ENCODE measurements at places on chromosomes 7 and 10.
A peak's percentile ranks its signal among the peaks of the same experiment; 100 is the strongest.

GRCh38 chr10:104099941-104100340 is 14.3 kb upstream of the COL17A1 start:
- DNase-seq = no peak

DNA sequence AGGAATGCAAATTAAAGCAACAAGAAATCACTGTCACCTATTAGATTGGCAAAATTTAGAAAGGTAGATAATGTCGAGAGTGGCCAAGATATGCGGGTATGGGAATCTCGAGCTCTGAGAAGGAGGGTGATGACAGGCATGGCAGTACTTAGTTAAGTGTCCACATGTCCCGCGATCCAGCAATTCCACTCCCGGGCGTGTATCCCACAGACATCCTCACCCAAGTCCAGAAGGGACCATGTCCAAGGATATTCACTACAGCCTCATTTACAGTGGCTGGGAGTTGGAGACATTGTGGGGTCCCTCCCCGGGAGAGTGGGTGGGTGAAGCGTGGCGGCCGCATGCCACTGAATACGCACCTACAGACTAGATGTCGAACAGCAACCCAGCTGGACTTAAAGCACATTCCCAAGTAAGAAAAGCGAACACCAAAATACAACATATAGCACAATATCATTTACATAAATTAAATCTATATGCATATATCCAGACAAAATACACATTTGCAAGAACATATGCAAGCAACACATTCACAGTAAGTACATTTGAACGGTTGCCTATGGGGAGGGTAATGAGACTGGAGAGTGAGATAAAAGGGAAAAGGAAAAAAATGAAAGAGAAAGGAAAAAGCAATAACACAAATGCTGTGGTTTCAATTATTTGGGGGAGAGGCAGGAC is 9.9 kb downstream of the KCNH2 start:
- no peak for DNase-seq

- DNase-seq = peak; percentile 68
Measured at GRCh38 chr10:15859906-15860691, at the start of gene MINDY3. Gene MINDY3 (minus strand): TSS chr10:15860507. CDS start chr10:15860299, 208 bp downstream.

DNA sequence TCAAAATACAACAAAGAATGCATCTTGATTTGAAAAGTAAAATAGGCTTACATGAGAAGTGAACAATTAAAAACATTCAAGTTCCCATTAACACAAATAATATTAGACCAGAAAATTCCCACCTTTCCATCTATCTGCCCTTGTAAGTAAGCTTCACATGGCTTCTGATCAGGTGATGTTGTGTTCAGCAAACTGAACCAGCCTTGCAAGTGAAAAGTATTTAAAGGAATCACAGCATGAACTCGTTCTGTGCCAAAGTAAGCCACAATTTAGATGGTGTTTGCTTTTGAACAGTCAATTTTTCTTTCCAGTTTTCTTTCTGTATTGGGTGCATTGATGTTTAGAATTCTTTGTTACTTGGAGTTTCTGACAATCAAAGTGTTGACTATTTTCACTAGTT is 347.9 kb downstream of the TNS3 start:
- no peak for DNase-seq

DNA sequence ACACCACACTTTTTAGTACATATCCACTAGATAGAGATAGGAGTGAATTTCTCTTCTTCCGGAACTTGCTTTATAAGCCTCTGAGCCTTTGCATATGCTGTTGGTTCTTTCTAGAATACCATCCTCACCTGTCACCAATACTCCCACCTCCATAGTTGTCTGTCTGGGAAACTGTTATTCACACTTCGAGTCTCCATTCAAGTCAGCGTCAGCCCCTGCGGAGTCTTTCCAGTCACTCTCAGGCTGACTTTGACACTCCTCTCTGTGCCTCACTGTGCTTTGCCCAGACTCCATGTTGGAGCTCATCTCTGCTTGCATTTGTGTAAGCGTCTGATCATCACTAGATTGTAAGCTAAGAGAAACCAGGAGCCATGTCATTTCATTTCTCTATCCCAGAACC is 66.5 kb upstream of the NRBF2 start:
- DNase-seq = no peak

DNA sequence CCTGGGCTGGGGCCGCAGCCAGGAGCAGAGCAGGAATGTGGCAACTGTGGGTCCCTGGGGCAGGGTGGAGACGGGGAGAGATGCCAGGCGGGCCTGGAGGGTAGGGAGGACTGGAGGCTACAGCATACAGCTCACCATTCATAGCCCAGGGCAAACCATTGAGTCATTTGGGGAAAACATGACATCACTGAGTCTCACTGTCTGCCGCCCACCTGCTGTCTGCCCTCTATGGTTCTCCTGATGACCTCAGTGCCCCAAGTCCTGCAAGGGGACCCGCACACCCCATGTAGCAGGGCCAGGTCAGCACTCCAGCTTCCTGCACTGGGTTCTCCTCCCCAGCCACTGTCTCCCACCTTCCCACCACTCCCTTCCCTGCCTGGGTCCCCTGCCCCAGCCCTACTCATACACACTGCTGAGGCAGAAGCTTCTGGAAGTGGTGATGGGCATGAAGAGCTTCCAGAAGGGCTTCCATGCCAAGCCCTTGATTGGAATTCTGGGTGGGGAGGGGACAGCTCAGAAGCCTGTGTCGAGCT is 10.4 kb downstream of the CHST3 start:
- no peak for DNase-seq

GRCh38 chr10:1166101-1166827 is 110.1 kb downstream of the WDR37 start:
- DNase-seq = no peak

GRCh38 chr10:70137135-70137534 is 4.5 kb upstream of the AIFM2 start:
- DNase-seq = no peak

DNA sequence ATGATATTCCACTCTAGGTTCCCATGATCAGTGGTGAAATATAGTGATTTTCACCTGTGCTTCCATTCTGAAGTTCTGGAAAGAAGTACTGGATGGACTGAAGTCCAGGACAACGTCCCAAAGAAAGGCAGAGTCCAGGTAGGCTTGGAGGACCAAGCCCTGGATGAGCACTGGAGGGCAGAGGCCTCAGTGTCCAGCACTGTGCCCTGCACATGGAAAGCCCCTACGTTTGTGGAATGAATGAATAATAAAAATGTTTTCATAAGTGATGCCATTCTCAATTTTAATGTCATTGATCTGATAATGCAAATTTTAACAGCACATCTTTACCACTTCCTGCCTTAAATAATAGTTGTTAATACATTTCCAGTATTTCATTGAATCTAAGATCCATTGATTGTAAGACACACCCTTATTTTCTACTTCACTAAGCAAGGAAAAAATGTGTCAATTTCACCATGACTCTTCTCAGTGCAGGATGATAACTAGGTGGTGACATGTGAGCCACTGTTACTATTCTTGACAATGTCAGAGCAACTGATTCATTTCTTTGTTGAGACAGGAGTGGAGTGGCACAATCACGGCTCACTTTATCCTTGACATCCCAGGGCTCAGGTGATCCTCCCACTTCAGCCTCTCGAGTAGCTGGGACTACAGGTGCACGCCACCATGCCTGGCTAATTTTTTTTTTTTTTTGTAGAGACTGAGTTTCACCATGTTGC is 35.2 kb downstream of the ZNF783 start:
- no peak for DNase-seq
